Stimulated activated CD4-positive, alpha-beta T cell treated with anti-CD3 and anti-CD28 coated beads, Interleukin-4, amount 100 ng/mL, for 1 hour (primary cell): ENCODE measurements at places on chromosomes 11 and 22.
A peak's percentile ranks its signal among the peaks of the same experiment; 100 is the strongest.

DNA sequence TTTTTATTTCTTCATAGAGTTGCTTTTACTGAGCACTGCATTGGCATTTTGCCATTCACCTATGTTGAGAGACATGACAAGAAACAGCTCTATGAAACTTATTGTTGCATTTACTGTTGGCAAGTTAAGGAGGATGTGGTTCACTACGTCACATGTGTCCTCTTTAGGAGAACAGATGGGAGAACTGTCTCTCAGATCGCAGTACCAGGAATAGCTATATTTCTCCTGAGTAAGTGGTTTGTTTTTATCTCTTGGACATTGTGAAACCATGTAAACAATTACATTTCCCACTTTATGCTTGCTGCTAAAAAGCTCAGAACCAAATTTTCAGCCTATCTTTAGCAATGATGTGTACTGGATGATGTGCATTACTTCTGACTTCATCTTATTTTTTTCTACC lies 34.8 kb upstream of the PSMA1 start:
- DNase-seq, result no peak

DNA sequence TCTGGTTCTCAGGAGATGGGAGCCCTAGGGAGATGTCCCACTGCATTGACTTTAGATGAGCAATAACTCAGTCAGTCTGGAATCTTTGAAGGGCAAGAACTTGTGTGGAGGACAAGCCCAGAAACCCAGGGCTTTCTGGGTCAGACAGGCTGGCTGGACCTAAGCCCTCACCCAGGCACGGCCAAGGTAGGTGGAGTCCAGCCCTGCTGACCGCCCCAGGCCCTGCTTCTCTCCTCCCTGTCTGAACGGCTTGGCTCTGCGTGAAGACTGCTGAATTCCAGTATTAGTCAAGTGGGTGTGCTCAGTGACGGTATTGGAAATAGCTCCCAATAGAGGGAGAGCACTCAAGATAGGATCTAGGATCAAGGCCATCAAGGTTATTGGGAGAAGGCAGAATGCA lies 6.1 kb downstream of the CXCR5 start:
- no peak for DNase-seq

GRCh38 chr11:2825889-2826678 lies 59.5 kb downstream of the CDKN1C start:
- DNase-seq, result no peak

DNA sequence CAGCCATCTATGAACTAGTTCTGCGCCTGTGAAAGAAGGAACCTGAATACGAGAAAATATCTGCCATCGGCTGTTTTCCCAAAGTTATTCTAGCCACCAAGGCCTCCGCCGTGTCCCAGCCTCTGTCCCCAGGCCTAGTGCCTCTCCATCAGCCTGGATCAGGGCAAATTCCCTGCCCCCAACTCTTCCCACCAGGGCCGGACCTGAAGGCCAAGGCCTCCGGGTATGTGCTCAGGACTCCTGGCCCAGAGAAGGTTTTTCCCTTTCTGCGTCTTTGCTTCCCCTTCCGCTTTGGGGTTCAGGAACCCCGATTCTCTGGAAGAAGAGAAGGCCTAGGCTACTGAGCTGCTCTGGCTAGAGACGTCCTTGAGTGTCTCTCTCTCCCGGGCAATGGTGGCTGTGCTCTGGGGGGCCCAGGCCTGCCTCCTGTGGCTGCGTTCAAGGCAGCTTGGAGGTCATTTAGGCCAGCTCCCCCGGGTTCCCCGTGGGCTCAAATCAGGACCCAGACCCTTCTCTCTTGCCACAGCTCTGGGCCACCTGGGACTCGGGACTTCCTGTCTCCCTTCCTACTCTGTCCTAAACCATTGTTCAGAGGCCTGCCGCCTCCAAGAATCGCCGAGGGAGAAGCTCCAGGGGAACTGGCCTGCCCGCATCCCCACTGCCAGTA lies 1.6 kb downstream of the ALX4 start:
- DNase-seq, result no peak

DNA sequence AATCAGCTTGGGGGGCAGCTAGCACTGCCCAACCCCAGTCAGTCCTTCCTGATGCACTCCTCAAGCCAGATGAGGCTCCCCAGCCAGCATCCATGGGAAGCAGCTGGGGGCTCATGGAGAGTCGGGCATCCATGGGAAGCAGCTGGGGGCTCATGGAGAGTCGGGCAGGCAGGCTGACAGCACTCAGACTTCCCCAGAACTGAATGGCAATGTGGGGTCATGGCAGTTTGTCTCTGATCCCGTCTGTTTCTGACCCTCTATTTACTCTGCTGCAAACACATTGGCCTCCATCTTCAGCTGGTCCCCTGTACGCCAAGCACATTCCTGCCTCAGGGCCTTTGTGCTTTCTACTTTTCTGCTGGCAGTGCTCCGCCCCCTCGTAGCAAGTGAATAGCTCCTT lies 314.8 kb downstream of the NTM start:
- DNase-seq, result no peak

DNA sequence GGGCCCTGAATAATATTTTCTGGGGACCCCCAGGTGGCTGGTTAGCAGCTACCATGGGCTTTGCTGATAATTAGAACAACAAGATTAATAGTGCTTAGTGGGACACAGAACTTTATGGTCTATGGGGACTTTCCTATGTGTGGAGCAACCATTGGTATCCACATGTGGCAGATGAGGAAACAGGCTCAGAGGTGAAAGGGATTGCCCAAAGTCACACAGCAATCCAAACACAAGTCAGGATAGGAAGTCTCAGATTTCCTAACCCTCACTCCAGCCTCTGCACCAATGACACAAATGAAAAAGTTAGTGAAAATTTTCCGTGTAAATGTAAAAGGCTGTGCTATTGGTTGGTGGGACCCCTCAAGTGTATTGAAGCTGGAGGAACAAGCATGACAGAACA lies 15.3 kb upstream of the SLCO2B1 start:
- DNase-seq, result no peak

- DNase-seq, result no peak
Observed at GRCh38 chr11:57764566-57764965, 3.0 kb downstream of the CTNND1 start.

GRCh38 chr11:12108875-12109453 lies 1.4 kb upstream of the MICAL2 start:
- DNase-seq, result no peak

DNA sequence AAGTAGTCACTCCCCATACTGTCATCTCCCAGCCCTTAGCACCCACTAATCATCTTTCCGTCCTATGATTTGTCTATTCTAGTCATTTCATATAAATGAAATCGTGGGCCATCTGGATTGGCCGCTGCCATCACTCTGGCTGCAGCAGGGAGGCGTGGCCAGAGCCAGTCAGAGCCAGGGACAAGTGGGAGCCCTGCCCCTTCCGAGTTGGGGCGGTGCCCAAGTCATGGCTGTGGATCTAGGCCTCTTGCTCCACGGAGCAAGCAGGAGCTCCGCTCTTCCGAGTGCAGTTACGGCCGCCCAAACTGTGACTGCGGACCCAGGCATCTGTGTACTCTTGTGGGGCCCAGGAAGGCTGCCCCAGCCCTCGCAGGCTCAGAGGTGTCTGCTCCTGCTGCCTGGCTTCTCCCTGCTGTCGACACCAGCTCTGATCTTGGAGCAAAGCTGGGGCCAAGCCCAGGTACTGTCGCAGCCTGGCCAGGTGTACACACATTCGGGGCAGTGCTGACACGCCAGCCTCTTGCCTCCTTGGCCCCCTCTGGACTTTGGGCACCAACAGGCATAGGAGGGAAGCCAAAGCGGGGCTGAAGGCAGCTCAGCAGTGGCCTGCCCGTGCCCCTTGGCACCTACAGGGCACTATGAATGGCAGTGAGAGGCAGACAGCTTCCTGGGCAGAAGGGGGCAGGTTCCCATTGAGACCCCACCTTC lies 8.4 kb downstream of the MRPL48 start:
- no peak for DNase-seq

- no peak for DNase-seq
Observed at GRCh38 chr11:133692126-133692934, 153.0 kb downstream of the SPATA19 start.

GRCh38 chr11:74731301-74732094 lies at the start of gene CHRDL2:
CHRDL2 (minus strand) TSS chr11:74731426; CDS start chr11:74730888, 538 bp downstream.
- no peak for DNase-seq

DNA sequence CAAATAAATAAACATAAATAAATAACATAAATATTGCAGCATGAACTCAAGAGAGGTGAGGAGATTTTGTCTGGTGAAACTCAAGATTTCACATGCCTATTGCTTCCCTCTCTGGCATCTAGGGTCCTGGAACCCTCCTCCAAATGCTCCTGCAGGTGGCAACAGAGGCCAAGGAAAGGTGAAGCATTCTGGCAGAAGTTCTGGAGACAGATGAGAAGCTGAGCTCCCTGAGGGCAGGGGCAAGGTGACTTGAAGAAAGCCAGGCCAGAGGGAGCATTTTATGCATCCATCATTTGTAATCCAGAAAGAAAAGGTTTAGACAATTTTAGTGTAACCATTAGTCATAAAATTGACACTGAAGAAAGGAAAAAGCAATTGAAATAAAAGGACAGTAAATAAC lies 64.9 kb downstream of the ENDOD1 start:
- DNase-seq, result peak; percentile 58

DNA sequence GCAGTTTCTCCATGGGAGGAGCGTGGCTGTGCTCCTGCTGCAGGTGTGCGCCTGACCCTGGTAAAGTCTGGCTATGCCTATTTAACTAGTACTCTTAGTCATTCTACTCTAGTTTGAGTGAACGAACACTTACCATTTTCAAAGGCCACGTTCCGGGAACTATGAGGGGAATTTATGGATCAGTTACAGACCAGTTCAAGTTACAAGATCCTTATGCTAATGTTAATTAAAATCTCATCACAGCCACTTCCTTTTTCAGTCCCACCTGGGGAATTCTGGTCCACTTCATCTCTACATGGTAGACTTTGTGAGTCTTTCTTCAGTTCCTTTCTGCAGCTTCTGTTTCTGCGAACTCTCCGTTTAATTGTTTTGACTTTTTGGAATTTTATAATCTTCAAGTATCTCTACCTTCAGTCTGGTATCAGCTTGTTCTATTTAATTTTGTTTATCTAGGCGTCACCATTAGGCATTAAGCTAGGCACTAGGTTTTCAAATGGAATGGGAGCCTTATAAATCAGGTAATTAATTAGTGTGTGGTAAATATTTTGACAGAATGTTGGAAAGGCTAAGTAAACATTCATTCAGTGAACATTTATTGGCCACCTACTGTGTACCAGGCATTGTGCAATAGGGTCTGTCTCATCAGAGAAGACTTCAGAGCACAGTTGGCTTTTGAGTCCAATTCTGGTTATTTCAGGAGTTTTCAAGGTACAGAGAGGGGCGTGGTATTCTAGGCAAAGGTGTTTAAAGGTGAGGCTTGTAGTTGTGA lies 78.9 kb downstream of the GRK3 start:
- DNase-seq, result no peak

DNA sequence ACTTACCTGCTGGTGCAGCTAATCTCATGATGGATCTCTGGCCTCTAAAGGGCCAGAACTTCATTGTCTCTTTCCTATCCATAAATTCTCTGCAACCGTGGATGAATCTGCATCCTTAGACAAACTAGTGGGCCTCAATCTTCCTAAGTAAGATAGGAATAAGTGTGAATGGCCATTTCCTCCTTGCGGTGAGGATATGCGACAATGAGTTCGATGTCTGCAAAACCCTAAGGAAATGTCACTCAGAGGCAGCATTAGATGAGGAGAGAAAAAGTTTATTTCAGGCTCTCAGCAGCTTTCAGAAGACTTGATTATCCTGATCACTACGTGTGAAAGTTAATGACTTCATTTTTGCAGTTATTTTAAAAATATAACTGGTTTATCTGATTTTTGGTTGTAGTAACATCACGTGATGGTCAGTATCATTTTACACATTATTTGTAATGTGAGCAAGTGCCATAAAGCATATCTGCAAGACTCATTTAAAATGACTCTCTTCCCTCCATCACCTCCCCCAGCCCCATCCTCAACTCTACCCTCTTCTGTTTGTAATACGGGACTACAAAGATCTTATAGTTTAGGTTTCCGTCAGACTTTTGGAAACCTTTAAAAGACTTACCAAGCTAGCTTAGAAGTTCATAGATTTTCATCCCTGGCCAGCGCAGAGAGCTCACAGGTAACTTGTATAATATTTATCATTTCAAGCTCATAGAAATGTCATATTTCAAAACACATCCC lies 10.2 kb downstream of the GRAP2 start:
- no peak for DNase-seq

DNA sequence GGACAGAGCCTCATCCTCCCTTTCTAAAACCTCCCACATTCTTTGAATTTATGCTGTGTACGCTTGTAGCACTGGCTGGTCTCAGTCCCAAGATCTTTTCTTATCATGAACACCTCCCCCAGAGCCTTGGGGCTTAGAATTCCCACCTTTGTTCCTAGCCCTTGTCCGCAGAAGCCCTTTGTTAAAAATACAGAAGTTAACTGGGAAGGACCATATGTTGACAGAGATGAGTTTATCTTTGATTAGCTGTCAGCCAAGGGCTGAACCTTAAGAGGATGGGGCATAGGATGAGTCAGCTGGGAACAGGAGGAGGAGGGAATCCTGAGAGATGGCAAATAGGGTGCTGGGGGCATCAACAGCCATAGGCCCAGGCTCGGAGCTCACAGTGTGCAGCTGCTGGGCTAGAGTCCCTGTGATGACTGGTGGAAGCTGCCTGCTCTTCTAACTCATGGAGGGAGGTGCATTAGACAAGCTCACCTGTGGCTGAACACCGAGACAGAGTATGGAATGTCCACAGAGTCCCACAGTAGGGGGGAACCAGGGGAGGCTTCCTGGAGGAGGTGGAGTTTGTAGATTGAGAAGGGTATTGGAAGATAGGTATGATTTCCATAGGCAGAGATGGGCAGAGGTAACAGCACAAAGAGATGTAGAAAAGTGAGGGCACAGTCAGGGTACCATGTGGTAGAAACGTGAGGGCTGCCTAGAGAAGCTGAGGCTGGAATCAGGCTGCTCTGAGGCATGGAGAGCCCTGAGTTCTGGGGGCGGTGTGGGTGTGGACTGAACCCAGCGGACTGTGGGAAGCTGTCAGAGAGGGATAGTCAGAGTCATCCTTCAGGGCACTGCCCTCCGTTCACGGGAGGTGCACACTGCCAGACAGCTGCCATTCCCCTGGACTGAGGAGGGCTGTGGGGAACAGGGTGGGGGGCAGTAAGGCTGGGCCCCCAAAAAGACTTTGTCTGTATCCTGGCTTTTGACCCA lies 9.9 kb downstream of the MICAL2 start:
- no peak for DNase-seq

GRCh38 chr11:2673871-2674471 lies 25.8 kb downstream of the KCNQ1OT1 start:
- no peak for DNase-seq

- no peak for DNase-seq
Observed at GRCh38 chr22:27941143-27941542, 22.1 kb upstream of the PITPNB start.

- no peak for DNase-seq
Observed at GRCh38 chr11:113408887-113409286, 21.3 kb downstream of the ANKK1 start.

GRCh38 chr11:42528911-42529310 lies 782.9 kb upstream of the API5 start:
- no peak for DNase-seq

DNA sequence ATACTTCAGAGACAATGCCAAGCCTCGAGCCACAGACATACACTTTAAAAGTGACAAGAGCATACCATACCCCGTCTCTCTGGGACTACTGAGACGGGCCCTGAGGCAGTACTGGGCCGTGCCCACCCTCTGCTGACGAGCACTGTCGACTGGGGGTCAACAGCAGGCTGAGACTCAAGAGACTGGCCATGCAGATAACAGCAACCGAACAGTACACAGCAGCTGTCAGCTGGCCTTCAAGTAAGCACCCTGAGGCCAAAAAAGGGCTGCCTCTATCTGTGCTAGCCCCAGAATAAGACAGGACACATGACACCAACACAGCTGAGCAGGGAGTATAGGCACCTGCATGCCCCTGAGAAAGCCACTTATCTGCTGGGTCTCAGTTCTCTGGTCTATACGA lies 18.9 kb upstream of the TMEM121B start:
- no peak for DNase-seq

- peak; percentile 78 for DNase-seq
Observed at GRCh38 chr22:49838771-49839717, 11.4 kb upstream of the BRD1 start.
